ENCODE measurements at places on chromosomes 6 and 20.

- no peak for DNase-seq
Observed at GRCh38 chr6:11497881-11498280, 39.7 kb upstream of the TMEM170B start.

DNA sequence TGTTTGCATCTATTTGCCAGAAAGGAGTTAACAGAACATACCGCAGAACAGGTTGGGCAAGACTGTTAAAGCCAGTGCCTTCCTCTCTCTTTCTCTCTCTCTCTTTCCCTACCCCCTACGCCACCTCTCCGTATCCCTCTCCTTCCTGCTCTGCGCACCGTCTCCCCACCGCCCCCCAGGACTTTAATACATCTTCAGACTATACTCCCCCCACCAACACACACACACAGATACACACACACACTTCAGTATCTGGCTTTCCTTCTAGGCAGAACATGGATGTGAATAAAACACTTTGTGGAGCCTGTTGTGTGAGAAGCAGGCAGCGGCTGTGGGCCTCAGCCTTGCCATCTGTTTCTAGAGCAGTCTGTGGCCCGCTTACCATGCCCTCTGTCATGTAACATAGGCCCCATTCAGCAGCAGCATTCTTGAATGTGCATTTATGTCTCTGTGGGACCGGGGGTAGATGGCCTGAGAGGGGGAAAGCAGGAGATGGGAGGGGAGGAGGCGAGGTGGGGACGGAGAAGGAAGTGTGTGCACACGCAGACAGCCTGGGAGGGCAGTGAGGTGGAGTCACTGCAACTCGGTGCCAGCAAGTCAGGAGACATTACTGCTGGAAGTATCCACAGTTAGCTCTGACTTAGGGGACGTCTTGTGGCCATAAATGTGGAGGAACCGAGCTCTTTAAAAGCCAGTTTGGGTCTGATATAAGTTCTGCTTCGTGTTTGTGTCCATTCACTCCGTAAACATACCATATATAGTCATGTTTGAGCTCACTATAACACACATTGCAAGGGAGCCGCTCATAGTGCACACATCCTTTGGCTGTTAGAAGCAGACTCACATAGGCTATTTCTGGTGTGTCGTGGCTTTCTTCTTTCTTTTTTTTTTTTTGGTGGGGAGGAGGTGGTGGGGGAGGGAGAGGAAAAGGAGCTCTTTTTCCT is 38.4 kb downstream of the RREB1 start:
- DNase-seq: no peak

DNA sequence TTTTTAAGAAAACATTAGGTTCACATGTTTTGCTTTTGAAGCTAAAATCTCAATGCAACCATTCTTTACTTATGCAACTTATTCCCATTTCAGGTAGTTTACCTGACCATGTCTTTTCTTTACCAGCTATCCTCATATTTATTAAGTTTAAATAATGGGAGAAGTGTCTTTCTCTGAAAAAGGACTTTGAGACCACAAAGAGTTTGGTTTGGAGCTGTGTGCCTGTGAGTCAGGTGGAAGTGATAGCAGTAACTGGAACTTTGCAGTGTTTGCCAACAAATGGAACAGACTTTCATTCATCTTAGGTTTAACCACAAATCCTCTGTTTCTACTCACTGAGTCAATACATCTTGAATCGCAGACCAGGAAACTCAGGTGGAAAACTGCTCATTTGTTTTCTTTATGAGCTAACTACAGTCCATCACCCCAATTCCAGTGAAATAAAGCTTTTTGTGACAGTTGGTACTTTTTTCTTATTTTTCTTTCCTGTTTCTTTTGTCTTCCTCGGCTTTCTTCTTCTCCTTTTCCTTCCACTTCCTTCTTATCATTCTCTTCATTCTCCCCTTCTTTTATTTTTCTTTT is 148.3 kb upstream of the RIN2 start:
- no peak for DNase-seq

GRCh38 chr6:42790549-42791181 is 8.8 kb downstream of the BICRAL start:
- DNase-seq: no peak

GRCh38 chr6:159759645-159760044 is 2.2 kb upstream of the ACAT2 start:
- no peak for DNase-seq

GRCh38 chr6:16305788-16306187 is 67.4 kb downstream of the GMPR start:
- DNase-seq: no peak

DNA sequence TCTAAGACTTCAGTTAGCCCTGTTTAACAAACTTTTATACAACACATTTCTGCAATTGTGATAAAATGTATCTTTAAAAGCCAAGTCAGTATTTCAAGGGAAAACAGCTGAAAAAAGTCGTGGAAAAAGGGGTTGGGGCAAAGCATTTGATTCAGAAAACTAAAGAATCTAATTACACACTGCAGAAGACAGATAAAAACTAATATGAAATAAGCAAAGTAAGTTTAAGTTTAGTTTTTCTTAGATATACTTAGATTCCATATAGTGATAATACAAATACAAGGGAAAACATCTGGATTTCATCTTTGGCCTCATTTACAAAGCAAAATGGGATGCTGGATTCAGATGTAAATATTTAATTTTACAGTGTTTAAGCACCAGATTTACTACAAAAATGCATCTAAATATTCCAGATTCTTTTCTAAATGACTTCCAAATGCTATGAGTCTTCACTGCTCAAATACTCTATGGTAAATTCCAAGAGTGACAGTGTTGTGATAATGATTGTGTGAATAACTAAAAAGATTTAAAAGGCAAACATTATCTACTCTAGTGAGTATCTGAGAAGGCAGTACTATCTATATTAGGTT is 1.5 kb upstream of the ADNP start:
- no peak for DNase-seq

GRCh38 chr6:56849896-56850295 is 105.0 kb upstream of the BEND6 start:
- no peak for DNase-seq

DNA sequence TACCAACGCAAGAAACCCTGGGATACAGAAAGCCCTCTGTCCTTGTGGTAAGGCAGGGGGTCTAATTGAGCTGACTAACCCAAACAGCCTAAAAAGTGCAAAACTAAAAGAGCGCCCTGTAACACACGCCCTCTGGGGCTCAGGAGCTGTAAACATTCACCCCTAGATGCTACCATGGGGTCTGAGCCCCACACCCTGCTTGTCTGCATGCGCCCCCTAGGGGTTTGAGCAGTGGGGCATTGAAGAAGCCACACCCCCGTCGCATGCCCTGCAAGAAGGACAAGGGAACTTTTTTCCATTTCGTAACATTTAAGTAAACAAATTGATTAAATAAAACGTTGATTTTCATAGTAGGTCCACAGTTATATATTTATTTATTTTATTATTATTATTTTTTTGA is 616.9 kb upstream of the MAN1A1 start:
- no peak for DNase-seq

GRCh38 chr6:42960243-42961019 is at the start of gene GNMT:
GNMT (plus strand) TSS chr6:42960754; CDS start chr6:42960768, 14 bp downstream.
- no peak for DNase-seq

DNA sequence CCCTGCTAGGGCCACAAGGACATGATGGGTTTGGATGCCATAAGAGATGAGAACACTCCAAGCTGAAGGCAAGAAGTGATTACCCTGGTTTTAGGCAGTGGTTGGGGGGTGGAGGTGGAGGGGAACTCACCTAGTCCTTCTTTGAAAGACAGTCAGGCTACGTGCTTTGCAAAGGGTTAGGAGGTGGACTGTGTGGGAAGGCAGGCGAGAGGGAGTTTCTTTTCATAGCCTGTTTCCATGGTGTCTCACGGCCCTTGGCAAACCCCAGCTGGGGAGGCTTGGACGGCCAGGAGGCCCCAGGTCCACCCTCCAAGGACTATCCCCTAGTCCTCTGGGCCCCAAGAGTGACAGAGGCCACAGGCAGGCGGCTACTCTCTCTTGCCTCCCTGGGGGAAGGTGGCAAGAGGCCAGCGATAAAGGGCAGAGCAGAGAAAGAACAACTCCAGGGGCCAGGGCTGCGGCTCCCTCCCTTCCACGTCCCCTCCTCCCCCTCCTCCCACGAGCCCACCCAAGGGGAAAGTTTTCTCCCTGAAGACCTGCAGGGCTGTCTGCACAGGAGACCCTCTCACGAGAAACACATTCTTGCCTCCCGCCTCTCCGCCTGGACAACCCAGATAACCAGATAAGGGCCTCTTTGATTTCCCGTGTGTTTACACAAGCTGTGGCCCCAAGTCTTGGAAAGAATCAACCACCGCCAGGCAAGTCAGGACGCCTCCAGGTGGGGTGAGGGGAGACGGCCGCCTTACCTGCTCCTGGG is 74.4 kb downstream of the NOL4L start:
- DNase-seq: no peak

- DNase-seq: no peak
Observed at GRCh38 chr6:2197984-2198383, 47.4 kb downstream of the GMDS start.

- no peak for DNase-seq
Observed at GRCh38 chr6:2614846-2615245, 135.9 kb downstream of the MYLK4 start.

DNA sequence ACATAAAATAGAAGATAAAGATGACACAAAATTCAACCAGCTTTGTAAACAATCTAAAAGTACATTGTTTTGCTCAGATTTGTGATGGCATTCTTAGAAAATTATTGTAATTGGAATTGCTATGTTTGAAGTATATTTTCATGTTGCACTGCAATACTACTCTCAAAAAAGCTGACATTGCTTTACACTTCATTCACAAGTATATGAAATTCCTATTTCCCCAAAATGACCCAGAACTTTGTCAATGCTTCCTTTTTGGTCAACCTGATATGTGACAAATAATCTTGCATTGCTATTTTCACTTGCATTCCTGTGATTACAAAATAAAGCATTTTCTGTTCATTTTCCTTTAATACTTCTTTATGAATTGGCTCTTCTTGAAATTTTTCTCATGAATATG is 104.1 kb upstream of the BMP5 start:
- DNase-seq: no peak

- no peak for DNase-seq
Observed at GRCh38 chr20:49909499-49910339, 5.6 kb downstream of the SPATA2 start.

DNA sequence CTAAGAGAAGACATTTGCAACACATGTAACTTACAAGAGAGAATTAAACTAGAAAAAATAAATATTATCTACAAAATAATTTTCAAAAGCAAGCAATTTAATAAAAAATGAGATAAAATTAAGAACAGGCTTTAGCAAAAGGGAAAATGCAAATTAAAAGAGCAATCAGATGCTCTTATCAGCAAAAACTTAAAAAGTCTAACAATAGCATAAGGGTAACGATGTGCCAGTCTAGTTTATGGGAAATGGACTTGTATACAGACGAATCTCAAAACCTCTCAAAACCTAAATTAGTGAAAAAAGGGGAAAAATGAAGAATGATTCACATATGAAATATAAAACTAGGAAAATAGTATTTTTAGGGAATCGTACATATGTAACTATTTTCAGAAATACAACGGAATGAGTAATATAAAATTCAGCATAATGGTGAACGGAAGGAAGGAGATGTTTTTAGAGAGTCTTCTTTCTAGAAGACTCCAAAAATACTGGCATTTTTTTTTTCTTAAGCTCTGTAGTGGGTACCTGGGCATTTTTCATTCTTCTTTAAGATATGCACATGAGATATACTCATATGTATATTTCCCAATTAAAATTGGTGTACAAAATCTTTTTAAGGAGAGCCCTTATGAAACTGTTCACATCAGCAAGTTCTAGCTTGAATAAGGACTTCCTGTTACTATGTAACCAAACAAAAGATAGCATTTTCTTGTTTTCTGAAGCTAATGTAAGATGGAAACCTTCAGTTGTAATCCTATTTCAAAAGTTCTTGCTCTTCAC is 927 bp upstream of the MANEA start:
- no peak for DNase-seq

DNA sequence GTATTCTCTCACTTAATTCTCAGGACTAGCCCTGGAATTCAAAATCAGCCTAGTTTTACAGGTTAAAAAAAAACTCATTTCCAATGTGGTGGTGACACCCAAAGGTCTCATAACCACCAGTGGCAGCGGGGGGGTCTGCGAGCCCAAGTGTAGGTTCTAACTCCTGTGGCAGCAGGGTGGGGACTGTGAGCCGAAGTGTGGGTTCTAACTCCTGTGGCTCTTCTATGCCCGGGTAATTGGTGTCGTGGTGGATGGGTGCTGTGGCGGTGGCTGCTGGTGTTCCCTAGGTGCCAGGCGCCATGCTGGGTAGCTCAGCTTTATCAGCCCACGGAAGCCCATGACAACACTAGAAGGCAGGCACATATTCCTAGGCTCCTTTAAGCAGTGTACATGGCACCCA is 4.9 kb upstream of the ANKRD60 start:
- no peak for DNase-seq

DNA sequence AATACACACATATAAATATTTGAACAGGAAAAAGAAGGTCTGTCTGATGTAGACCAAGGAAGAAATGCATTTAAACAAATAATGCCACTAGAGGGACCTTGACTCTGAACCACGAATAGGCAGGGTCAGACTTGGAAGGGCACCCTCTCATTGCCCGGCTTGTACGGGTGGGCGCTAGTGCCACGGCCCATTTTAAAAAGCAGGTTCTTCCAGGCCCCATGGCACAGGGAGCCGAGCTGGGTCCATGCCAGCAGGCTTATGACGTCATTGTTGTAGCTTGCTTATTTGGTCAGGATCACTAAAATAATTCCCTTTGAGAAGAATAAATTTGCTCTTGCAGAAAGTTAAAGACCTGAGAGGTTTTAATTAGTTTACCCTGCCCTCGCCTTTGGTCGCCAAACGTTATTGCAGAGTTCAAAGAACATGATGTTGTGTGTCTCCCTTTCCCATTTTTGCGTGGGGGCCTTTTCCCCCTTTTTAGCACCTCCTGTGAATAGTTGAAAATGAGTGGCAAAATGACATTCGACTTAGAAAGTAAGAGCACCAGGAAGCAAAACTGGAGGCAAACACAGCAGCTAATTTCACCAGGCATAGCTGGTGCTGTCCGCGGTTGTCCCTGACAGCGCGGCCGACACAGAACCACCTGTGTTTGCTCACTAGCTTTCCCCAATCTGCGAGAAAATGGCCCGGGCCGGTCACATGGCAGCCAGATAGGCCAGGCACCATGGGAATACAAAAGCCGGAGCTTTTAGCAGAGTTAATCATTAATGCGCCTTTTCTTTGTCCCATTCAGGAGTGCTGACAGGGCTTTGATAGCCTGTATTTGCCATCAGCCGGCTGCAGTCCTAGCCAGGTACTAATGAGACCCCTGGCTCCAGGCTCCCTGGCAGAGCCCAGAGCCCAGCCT is 93.8 kb downstream of the FOXA2 start:
- no peak for DNase-seq

- DNase-seq: no peak
Observed at GRCh38 chr20:24604966-24605665, 135.7 kb downstream of the SYNDIG1 start.

- no peak for DNase-seq
Observed at GRCh38 chr6:156953127-156953478, 175.9 kb downstream of the ARID1B start.

All from activated CD4-positive, alpha-beta T cell treated with anti-CD3 and anti-CD28 coated beads, Interleukin-2, amount 50 U/mL, for 24 hours (primary cell).